ENCODE measurements at places on chromosomes 7 and 10.

DNA sequence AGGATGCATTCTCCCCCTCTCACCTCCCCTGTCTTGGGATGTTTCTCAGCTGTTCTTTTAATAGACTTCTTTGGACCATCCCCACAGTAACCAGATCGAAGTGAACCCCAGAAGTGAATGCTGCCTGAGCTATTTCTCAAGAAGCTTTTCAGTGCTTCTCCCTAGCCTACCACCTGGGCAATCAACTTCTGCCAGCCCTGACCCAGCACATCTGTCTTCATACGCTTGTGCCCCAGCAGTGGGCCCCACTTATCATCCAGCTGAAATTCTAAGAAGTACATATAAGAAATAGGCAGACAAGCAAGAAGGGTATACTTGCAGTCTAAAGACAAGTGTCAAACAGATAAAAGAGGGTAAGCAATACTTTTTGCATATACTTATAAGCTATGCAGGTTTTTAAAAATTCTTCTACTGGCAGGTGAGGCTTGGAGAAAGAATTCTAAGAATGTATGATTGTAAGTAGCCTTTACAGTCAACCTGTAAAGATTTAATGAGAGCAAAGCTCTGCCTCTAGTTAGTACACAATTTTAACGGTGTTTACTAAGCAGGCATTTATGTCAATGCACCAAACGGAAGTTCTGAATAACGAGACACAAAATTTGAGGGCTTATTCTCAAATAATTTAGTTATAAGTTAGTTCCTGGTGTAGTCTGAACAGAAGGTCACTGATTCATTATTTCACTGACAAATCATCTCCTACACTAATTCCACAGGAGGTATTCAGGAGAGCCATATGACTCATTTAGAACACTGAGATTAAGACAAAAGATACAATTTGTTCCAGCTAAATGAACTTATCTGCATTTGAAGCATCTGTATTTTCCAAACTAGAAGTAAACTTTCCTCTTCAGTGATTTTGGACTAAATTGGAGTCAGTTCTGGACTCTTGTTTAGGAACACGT, 83.3 kb downstream of the RNLS start:
- DNase-seq, result no peak

GRCh38 chr7:30201161-30201666, 66.4 kb downstream of the MTURN start:
- DNase-seq, result no peak

DNA sequence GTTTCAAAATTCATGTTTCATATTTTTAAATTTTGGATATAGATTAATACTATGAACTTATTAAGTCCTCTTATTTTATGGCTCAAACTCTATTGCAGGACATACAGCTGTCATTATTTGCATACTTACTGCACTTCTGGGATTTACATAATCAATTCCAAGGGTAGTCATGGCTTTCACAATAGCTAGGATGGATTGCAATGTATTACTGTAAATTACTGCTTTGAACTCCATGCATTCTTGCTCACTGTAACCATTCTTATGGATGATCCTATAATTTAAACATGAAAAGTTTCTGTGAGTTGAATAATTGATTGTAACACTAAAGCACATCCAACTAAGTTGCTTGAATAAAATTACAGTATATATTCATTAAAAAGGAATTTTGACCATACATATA, 23.5 kb downstream of the GNAT3 start:
- no peak for DNase-seq

DNA sequence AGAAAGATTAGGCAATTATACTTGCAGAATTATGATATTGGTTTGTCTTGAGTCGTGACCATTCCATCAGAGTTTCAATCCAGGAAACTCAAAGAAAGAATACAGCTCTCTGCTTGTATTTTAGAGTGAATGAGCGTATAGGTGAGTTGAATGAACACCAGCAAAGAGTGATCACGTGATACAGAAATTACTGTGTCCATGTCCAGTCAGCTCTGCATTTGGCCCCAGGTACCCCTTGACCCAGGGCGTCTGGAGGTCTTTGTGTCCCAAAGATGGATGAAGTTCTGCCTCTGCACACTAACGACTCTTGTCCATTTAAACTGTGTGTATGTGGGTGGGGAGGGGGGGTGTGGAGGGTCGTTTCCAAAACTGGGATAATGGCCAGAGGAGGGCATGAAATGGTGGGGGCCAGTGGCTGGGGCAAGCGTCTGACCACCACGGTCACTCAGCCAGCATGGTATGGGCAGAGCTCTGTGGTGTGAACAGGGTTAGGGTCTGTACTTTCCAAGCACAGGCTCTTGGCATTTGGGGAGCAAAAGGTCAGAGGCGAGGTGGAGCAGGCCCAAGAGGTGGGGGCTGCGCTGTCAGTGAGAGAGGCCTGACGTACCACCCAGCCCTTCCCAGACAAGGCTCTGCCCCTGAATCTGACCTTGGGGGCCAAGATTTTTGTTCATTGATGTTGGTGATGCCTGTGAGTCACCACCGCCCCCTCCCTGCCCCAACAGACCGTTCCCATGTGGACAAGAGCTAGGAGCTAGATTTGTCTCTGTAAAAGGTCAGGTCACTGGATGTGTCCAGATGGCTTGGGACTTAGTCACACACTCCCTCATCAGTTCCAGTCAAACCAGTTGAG, 1.4 kb downstream of the PTPRE start:
- DNase-seq, result no peak

- no peak for DNase-seq
Measured at GRCh38 chr10:10589540-10590303, 427.9 kb upstream of the CELF2 start.

- no peak for DNase-seq
Measured at GRCh38 chr7:14836571-14837189, 65.9 kb downstream of the DGKB start.

- DNase-seq, result no peak
Measured at GRCh38 chr10:3811291-3811870, 26.4 kb upstream of the KLF6 start.

DNA sequence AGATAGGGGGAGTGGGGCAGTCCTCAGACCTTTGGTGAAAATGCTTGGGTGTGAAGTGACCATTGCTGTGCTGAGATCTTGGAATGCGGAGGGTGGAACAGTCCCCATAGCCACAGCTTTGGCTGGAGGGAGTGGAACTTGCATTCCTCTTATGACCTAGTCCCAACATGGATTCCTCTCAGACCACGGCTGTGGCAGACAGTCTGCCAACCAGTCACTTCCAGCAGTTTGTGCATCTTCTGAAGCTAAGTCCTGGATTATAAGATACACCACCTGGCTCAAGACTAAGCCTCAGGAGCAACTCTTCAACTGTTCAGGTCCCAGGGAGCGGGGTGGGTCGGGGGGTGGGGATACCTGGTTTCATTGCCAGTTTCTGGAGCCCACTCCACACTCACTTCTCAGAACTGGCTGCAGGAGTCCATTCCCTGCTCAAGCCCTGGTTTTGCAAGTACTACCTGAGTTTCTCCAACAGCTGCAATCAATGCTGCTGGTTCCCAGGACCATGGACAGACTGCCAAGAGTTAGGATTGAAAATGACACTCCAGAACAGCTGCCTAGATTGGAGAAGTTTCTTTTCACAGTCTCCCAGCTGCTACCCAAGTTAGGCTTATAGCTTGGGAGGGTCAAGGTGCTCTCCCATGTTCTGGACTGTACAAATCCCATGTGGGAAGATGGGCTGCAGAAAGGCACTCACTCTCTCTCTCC, 29.1 kb upstream of the DGKB start:
- DNase-seq, result no peak

- no peak for DNase-seq
Measured at GRCh38 chr10:69097729-69098128, 9.8 kb downstream of the SRGN start.

DNA sequence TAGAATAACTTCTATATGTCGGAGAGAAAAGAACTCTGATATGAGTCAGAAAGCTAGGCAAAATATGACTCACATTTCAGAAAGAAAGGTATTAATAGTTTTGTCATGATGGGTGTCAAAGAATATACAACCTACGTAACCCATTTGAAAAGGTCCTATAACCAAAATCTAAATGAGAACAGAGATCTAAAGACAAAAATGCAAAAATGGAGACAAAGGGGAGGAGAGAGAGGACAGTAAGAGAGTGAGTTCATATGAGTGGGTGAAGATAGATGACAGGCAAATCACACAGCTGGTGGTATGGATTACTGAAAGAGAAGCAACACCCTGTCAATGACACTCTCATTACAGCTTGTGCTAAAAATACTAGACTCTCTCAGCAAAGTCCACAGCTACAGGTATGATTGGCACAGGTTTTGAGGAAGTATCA, 25.6 kb downstream of the ANKMY2 start:
- DNase-seq, result no peak

DNA sequence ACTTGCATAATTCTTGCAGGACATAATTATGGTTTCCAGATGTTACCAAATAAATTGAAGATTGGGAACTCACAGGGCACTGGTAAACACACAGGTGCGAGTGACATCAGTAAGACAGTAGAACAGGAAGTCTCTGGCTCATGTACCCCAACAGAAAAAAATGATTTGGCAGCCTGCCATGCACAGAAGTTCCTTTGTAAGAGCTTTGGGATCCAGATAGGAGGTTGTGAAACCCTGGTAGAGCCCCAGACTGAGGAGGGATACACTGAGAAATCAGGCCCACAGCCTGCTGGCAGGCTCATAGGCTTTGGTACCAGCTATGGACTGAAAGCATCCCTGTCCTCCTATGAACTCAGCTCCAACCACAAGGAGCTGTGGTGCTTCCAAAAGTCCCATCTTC, 118.0 kb downstream of the COBL start:
- DNase-seq, result no peak

- DNase-seq, result no peak
Measured at GRCh38 chr7:3210531-3210930, 90.5 kb upstream of the SDK1 start.

- peak; percentile 70 for DNase-seq
Measured at GRCh38 chr10:30433730-30434272, at the start of gene MAP3K8. MAP3K8 (plus strand) TSS chr10:30434184; CDS start chr10:30438939, 4,755 bp downstream.

- no peak for DNase-seq
Measured at GRCh38 chr7:94178230-94178629, 174.1 kb upstream of the BET1 start.

DNA sequence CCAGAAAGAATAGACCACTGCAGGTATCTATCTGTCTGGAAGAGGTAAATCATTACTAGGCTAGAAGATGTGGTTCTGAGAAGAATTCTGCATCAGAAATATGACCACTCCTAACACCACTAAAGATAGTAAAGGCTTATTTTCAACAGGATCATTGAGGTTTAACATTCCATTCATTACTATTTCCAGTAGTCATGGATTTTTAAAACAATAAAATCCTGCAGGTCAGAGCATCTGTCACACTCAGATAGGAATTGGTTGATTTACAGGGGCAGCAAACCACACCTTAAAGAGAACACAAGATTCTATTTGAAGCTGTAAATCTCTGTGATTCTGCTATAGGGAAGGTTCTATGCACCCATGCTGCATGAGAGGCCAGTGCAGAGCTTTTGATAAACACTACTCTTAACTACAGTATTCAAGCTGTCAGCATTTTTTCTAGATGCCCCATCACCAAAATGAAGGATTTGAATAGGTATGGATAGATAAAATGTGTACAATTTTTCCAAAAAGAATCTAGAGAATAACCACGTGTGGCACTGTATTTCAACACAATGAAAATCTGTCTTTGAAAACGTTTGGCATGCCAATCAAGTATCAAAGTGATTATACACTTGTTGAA, 14.6 kb downstream of the LRRC17 start:
- no peak for DNase-seq

- DNase-seq, result no peak
Measured at GRCh38 chr10:114626841-114627240, 31.2 kb downstream of the ABLIM1 start.

DNA sequence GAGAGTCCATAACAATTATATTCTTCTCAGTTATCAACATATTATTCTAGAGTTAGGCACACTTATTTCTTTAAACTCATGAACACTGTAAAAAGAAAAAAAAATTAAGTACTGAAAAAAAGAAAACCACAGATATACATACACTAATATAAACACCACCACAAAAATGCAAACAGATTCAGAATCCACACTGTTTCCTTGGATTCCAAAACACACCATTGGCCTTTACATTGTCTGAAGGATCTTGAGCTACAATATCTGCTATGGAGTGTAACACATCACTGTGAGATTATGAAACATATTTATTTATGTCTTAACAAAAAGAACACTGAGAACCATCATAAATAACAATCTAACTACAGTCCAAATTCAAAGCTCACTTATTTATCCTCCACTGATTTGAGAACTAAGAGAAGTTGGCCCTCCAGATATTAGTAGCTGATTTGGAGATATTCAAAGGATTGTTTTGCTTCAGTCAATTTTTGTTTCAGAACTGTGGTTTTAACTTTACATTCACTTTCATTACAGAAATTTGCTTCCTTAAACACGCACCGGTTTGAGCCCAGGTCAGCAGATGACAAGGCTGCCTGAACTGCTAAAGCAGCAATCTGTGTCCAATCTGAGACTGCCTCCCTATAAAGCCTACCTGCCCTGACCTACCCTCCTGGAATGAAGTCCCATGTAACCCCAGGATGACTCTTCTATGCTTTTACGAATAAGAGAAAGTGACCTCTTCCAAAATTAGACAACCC, 47.0 kb upstream of the CDK1 start:
- no peak for DNase-seq

DNA sequence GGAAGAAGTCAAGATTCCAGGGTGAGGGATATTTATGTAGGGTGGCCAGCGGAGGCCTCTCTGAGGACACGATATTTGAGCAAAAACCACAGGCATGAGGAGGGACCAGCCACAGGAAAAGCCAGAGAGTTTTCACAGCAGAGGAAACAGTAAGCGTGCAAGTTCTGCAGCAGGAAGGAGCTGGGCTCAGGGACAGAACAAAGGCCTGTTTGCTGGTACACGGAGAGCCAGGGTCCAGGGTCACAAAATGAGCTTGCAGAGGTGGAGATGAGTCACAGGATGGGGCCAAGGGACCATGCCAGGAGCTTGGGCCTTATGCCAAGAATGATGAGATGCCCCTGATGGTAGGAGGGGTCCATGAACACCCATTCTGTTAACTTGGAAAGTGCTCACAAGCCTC, 283.5 kb downstream of the PLXNA4 start:
- DNase-seq, result no peak

DNA sequence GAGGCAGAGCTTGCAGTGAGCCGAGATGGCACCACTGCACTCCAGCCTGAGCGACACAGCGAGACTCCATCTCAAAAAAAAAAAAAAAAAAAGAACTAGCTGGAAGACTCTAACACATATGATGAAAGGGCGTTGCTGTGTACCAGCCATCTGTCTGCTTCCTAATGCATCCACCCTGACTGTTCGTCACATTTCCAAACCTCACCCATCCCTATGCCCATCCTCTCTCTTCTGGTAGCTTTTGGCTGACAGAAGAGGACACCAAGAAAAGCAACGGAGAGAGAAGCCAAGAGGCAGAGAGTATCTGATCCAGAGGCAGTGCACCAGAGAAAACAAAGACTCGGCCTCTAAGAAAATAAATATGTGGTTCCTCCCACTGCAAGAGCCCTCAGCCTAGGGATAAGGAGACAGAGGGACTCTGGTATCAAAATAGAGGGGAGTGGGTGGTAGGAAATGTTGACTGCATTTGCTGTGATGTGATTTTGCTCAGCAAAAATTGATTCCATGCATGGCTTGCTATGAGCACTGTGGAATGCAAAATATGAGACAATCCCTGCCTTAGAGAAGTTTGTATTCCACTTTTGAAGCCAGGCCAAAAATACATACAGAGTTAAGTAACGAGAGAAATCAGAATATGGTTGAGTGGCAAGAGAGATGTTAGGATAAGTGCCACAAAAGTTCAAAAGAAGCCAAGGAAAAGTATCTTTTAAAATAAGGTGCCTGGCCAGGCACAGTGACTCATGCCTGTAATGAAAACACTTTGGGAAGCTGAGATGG, 100.8 kb upstream of the STK17A start:
- DNase-seq, result no peak

All from stimulated activated CD8-positive, alpha-beta memory T cell treated with anti-CD3 and anti-CD28 coated beads, Interleukin-2, amount 100 ng/mL, for 1 hour (primary cell).